ENCODE measurements at places on chromosomes 16 and 17. TPM values are rescaled to one million over a fixed set of nuclear protein-coding genes. Genes with fewer than 3 reads are reported as not detected.

The SPN gene
- not detected for total RNA-seq

The KRT222 gene
- not detected for total RNA-seq

The LITAFD gene
- total RNA-seq: not detected

The TEX14 gene
- not detected for total RNA-seq

The GEMIN4 gene
- total RNA-seq: 23.0 TPM

The CDH1 gene
- not detected for total RNA-seq

The GRB7 gene
- total RNA-seq: 0.06 TPM

The SLC52A1 gene
- total RNA-seq: not detected

The SMARCE1 gene
- total RNA-seq: 138 TPM

The PMP22 gene
- 23.6 TPM for total RNA-seq

The ATP2A1 gene
- 0.92 TPM for total RNA-seq

The MIF4GD gene
- total RNA-seq: 8.6 TPM

DNA sequence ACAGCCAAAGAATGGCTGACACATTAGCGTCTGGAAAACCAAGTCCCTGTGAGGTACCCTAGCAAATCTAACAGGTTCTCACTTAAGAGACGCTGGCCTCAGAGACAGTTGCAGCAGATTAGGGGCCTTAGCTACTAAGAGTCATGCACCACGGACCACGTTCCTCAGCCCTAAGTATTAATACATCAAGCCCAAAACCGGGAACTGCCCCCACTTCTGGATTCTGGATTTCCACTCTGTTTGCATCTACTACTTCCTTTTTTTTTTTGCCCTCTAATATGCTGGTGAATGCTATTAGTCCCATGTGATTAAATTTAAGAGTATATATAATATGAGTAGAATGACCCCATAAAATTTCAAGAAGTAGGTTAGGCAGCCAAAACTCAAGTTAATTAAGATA lies 775 bp upstream of the TERB1 start:
- DNase-seq: no peak

- DNase-seq: no peak
These were observed 183.7 kb downstream of the FOXL1 start for GRCh38 chr16:86762095-86762494.

GRCh38 chr17:21212826-21213637 lies 929 bp downstream of the TMEM11 start:
- no peak for DNase-seq

- no peak for DNase-seq
These were observed 3.2 kb downstream of the PRSS22 start for GRCh38 chr16:2854700-2855309.

- DNase-seq: no peak
These were observed 85.7 kb downstream of the TIMM22 start for GRCh38 chr17:1082579-1082978.

DNA sequence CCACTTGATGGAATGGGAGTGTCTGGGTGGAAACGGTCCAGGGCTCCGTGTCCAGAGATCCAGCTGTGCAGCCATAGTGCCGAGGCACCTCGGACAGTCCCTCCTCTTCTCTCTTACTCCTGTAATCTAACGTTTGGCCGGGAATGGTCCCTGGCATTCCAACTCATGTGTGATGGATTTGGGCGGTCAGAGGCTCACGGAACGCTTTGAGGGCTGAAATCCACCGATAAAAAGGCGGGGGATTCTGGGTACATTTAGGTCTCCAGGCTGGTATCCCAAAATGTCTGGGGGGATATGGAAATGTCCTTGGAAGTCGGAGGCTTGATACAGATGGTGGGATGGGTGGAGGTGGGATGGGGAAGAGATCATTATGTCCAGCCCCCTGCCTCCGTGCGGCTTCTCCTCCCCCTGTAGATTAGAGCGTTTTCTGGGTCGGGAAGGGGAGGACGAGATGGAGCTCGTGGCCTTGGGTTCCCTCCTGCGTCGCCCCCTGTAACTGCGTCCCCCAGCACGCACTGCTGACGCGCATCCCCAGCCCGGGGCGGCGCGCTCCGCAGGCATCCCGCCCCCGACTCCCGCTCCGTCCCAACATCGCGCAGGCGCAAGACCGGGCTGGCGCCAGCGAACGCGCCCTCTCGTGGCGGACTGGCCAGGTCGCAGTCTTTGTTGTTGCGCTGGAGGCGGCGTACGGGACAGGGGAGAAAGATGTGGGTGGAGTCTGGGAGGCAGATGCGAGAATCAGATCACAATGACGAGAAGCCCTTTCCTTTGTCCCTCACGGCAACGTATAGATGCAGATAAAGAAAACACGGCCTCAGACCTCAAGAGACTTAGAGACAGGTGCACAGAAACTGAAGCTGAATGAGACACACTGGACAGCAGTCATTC lies 4.5 kb upstream of the SGCA start:
- peak; percentile 87 for DNase-seq

- DNase-seq: no peak
These were observed 15.2 kb downstream of the RABEP1 start for GRCh38 chr17:5297245-5297644.

GRCh38 chr17:42311240-42312034 lies 23.1 kb downstream of the STAT5A start:
- DNase-seq: peak; percentile 76

DNA sequence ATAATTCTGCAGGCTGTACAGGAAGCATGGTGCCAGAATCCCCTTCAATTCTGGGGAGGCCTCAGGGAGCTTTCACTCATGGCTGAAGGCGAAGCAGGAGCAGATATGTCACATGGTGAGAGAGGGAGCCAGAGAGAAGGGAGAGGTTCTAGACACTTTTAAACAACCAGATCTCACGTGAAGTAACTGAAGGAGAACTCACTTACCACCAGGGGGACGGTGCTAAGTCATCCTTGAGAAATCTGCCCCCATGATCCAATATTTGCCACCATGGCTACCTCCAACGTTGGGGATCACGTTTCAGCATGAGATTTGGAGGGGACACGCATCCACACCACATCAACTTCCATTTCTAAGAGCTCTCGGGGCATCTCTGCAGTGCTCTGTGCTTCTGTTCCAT lies 37.4 kb upstream of the GNA13 start:
- no peak for DNase-seq

DNA sequence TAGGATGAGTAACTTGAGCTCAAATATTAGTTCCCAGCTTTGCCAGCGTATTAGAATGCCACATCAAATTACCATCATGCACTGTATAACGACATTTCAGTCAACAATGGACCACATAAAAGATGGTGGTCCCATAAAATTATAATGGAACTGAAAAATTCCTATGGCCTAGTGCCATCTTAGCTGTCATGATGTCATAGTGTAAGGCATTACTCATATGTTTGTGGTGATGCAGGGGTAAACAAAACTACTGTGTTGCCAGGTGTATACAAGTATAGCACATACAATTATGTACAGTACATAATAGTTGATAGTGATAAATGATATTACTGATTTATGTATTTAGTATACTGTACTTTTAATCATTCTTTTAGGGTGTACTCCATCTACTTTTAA lies 54.4 kb upstream of the NETO2 start:
- DNase-seq: no peak

GRCh38 chr16:84899414-84899813 lies 79.6 kb downstream of the CRISPLD2 start:
- no peak for DNase-seq

DNA sequence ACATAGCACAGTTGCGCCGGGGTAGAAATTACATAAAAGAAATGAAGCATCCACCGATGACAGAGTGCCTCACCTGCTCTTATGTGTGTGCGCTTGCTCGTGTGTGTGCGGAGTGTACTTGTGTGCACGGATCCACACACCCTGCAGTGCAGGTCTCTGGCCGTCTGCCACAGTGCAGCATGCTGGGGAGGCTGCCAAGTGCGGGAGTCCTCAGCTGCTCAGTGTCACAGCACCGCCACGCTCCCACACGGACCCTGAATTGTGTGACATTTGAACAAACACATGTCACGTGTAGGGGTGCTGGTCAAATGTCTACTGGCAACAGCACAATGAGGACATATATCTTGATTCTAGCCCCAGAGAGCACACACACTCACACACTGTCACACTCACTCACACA lies 243.0 kb upstream of the MYOCD start:
- DNase-seq: no peak

- DNase-seq: no peak
These were observed 643.5 kb upstream of the SOX9 start for GRCh38 chr17:71477356-71477755.

DNA sequence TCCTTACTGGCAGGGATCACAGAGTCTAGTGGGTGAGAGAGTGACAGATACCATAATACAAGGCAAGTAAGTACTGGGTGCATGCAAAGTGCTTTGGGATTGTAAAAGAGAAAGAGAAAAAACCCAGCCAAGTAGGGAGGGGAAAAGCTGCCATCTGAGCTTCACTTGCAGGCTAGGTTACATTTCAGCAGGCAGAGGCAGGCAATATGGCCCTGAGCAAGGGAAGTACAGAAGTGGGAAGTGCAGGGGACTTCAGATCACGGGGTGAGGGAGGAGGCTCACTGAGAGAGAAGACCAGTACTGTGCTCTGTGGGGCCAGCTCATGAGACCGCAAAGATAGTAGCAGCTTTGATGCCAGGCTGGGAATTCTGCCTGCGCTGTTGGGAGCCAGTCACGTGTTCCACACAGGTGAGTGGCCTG lies 230.6 kb downstream of the MSI2 start:
- DNase-seq: no peak

DNA sequence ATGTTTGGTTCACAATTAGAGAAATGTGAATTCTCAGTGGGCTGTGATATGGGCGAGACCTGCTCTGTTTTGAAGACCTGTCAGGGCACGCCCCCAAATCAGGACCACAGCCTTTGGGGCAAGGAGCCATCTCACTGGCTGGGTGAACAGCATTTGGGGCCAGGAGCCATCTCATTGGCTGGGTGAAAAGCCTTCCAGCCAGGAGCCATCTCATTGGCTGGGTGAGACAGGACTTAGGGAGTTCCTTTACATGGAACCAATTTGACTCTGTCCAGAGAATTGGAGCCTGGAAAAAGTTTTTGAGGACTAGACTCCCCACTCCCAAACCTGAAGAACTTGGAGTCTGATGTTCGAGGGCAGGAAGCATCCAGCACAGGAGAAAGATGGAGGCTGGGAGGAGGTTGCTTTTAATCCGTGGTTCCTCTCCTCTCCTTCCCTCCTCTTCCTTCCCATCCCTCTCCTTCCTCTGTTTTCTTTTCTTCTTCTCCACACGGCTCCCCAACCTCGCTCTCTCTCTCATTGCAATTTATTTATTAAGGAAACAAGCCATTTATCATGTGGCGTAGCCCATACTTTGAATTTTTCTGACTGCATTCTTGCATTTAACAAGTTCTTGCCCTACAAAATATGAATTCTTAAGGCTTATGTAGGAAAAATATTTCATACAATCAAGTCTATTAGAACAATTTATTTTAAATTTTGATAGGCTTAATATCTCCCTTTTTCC lies 19.7 kb downstream of the FOXL1 start:
- DNase-seq: no peak

DNA sequence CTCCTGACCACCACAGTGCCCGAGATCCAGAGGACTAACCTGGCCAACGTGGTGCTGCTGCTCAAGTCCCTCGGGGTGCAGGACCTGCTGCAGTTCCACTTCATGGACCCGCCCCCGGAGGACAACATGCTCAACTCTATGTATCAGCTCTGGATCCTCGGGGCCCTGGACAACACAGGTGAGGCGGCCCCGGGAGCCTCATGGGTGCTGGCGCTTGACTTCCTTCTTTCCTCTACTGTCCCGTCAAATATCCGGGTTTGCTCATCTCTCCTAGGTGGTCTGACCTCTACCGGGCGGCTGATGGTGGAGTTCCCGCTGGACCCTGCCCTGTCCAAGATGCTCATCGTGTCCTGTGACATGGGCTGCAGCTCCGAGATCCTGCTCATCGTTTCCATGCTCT lies 13.7 kb downstream of the DHX38 start:
- no peak for DNase-seq

DNA sequence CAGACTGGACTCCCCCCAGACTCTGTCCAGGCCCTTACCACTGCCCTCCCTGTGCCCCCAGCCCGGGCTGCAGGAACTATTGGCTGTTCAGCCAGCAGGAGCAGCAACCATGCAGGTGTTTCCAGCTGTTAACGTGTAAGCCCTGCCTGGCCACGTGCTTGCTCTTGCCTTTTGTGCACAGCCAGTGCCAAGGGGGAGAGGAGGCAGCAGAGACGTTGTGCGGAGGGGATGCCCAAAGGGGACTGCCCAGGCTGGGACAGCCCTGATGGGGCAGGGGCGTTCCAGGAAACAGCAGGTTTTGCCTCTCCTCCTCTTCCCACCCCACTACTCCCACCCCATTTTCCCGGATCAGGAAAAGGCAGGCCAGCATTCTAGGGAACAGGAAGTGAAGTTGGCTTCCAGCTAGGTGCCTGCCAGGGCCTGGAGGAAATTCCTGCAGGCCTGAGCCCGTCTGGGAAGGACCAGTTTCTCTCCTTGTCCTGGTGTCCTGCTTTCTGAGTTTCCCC lies 16.7 kb upstream of the LASP1NB start:
- no peak for DNase-seq

DNA sequence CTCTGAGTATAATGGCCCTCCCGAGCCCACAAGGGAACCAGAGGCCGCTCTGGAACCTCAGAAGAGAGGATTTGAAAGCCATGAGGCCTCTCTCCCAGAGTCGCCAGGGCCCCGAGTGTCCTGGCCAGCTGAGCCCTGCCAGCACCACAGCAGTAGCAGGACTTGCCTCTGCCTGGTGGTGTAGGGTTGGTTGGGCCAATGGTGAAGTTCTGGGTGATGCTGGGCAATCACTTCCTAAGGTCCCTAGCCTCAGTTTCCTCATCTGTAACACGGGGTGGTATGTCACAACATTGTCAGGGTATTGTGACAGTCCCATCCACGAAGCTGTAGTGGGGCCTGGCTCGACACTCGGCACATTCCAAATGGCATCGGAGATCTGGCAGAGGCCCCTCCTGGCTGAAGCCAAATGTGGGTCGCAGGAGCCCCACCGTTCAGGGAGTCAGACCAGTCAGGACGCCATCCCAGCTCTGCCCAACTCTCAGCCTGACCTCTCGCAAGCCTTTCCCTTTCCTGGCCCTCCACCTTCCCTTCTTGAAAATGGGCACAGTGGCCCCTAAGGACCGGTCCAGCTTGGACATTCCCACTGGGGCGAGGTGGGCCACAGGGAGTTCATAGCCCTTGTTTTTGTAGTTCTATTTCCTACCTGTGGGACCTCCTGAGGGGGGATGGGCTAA lies 1.7 kb downstream of the NATD1 start:
- no peak for DNase-seq

DNA sequence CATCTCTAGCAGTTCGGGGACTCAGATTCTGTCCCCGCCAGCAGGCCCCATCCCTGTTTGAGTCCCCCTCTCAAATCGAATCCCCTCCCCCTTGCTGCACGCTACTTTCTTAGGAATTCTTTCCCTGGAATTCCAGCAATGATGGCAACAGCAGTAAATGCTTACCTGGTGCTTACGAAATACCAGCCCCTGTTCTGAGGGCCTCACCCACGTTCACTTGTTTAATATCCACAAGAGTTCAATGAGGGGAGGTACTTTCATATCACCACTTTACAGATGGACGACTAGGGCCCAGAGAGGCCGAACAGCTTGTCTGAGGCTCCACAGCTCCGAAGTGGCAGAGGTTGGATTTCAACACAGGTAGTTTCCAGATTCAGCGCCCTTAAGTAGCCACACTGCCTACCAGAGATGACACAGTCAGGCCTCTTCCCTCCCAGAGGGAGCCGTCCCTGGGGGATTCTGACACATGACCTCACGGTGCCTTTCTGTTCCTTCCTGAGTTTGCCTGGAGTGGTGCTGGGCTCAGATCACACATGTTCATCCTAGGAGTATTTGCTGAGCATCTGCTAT lies 120.7 kb upstream of the GSE1 start:
- no peak for DNase-seq

All from LHCN-M2 (cell line).